ENCODE measurements at places on chromosomes 2 and 18.

- DNase-seq = no peak
Measured at GRCh38 chr2:84519332-84519957, 3.1 kb downstream of the DNAH6 start.

DNA sequence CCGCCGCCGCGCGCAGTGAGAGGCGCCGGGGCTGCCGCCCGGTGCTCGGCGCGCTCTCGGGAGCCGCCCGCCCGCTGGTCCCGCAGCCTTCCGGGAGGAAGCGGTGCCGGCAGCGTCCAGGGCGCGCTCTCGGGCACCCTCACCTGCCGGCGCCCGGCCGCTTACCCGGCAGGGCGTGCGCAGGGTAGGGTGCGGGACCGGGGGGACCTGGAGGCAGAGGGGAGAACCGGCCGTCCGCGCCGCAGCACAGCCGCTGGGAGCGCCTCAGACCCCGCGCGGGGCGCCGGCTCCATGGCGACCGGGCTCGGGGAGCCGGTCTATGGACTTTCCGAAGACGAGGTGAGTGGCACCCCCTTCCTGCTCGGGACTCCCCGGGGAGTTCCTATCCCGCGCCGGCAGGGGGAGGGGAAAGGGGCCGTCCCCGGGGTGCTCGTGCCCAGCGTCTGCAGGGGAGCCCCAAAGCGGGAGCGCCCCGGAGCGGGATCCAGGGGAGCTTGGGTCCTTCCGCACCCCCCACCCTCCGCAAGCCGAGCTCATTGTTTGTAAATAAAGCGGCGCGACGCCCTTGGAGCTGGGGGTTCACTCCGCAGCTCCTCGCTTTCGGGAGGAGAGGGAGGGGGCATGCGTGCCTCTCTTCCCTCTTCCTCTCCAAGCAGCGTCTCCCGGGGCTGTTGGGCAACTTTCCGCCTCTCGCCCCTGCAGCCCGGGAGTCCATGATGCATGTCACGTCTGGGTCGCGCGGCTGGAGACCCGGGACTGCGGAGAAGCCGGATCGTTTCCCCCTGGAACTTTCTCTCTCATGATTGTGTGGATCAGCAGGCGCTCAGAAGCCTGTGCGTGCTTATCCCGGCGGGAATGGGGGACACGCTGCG, 580 bp downstream of the NEDD4L start:
- DNase-seq = no peak

GRCh38 chr2:241925821-241926441, 56.4 kb downstream of the RTP5 start:
- DNase-seq = no peak

GRCh38 chr2:182668671-182669070, 47.4 kb upstream of the DNAJC10 start:
- DNase-seq = no peak

- DNase-seq = no peak
Measured at GRCh38 chr2:36411962-36412444, 56.4 kb downstream of the CRIM1 start.

GRCh38 chr2:201275990-201276389, 15.7 kb downstream of the CASP8 start:
- no peak for DNase-seq

GRCh38 chr18:13207294-13207693, 11.3 kb upstream of the LDLRAD4 start:
- DNase-seq = no peak

GRCh38 chr2:147045113-147045512, 799.7 kb upstream of the ACVR2A start:
- no peak for DNase-seq

Measured in forelimb muscle (tissue), 1 donor.